ENCODE measurements at places on chromosomes 5 and 9. TPM values are rescaled to one million over a fixed set of nuclear protein-coding genes. Genes with fewer than 3 reads are reported as not detected.

Gene DDX4
- total RNA-seq: 0.09 TPM

Gene LHX3
- not detected for total RNA-seq

Gene COQ4
- 39.0 TPM for total RNA-seq

Gene NME5
- 6.7 TPM for total RNA-seq

Gene SPINK4
- not detected for total RNA-seq

Gene PHF24
- total RNA-seq: 1.8 TPM

Gene PCDHA1
- 0.19 TPM for total RNA-seq

Gene TRPM3
- total RNA-seq: 37.2 TPM

Gene C1QTNF3
- total RNA-seq: 6.4 TPM

Gene PTPRD
- 118 TPM for total RNA-seq

DNA sequence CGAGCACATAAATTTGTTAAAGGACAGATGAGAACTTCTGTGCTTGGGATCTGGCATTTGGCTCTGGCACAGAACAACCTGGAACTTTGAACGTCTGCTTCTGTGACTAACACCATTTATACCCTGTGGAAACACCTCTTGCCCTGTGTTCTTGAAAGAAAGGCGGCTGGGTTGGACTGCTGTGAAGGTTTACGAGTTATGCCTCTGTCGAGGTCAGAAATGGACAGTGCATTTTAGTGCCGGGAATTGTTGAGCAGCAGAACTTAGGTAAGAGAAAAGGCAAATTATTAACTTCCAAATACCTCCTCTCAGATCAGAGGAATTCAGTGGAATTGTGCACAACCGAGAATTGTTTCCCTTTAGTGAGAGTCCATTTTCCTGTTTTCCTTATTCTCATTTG is 14.1 kb upstream of the INIP start:
- no peak for DNase-seq
- no peaks in the 10 kb centered on the region for H3K4me1 ChIP-seq
- H3K27ac ChIP-seq: no peak overlapping the region
- no peak overlapping the region for H3K4me3 ChIP-seq
- H3K36me3 ChIP-seq: no peaks in the 10 kb centered on the region

GRCh38 chr9:94173632-94174031 is 85.5 kb upstream of the ZNF169 start:
- H3K27ac ChIP-seq: no peak overlapping the region
- no peak for DNase-seq
- peaks cover 4% of the 10 kb centered on the region for H3K36me3 ChIP-seq

DNA sequence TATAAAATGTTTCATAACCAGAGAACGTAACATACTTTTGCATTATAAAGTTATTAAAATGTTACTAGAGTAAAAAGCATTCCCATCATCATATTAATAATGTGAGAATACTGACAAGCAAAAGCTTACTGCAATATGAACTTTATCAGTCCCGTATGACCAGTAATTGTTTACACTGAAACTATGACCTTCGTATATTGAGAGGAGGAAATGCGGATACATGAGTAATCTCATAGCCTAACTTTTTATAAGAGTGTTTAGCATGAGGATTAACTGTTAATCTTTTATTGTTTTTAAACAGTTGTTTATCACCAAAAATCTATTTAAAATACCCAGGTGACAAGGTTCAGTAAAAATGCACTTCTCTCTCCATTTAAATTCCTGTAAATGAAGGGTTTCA is 272.4 kb downstream of the SLF1 start:
- no peak overlapping the region for H3K4me3 ChIP-seq
- DNase-seq: no peak
- H3K27ac ChIP-seq: no peak overlapping the region
- H3K27me3 ChIP-seq: no peaks in the 10 kb centered on the region
- no peaks in the 10 kb centered on the region for H3K36me3 ChIP-seq

DNA sequence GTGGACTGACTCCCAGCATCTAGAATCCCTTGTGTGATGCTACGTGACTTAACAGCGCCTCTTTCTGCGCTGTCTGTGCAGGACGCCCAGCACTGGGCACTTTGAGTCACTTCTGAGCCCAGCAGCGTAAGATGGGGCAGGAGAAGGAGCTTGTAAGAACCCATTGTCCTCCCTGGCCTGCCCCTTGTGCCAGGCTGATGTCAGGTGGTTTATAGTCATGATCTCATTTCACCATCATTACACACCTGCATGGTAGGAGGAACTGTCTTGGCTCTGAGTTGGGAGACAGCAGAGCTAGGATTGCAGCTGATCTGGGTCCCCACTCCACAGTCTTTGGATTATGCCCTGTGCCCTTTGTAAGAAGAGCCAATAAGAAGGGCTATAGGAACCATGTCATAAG is 12.2 kb downstream of the ERGIC1 start:
- H3K36me3 ChIP-seq: no peaks in the 10 kb centered on the region
- H3K4me3 ChIP-seq: no peak overlapping the region
- H3K27me3 ChIP-seq: no peaks in the 10 kb centered on the region
- no peak for DNase-seq

DNA sequence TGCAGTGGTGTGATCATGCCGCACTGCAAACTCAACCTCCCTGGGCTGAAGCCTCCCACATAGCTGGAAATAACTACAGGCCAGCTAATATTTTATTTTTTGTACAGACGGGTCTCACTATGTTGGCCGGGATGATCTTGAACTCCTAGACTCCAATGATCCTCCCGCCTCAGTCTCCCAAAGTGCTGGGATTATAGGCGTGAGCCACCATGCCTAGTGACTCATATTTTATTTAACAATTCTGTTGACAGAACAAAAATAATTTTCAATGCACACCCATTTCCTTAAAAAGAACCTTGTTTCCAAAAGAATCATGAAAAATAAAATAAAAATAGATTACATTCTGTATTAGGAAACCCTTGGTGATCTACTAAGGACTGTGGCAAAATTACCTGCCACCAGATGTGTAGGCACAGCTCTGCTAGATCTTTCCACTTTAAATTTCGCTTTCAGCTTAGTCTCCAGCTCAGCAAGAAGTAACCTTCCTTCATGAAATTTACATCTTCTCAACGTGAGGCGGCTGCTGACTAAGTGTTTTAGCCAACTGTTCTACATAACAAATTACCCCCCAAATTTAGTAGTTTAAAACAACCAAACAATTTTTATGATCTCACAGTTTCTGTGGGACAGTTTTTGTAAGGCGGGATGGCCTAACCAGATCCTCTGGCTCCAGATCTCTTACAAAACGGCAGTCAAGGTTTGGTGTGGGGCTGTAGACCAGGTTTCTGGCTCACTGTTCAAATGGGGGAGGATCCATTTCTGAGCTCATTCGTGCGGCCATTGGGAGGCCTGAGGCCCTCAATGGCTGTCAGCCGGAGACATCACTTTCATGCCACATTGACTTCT is 32.6 kb upstream of the GOLPH3 start:
- H3K27ac ChIP-seq: no peak overlapping the region
- H3K4me3 ChIP-seq: no peak overlapping the region
- no peaks in the 10 kb centered on the region for H3K36me3 ChIP-seq
- no peaks in the 10 kb centered on the region for H3K27me3 ChIP-seq

DNA sequence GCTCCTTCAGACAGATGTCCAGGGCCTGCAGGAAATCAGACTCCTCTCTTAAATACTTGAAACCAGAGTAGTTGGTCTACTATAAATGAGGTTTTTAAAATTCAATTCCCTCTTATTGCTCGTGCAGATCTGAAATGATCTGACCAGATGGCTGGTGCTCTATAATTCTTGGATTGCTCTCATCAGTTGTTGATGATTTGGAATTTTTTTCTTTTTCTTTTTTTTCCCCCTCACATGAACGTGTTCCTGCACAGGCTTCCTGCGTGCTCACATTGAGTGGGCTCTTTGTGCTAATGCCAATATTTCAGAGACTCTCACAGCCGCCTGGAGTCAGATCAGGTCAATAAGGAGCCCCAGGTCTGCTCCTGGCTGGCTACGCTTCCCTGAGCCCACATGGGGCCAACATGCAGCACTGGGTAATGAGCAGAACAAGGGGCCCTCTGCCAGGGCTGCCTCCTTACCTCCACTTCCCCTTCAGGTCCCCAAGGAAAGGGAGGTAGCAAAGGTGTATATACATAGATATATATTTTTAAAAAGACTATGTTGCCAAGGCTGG is 82.0 kb downstream of the SIL1 start:
- H3K4me1 ChIP-seq: no peaks in the 10 kb centered on the region
- no peak overlapping the region for H3K27ac ChIP-seq
- H3K4me3 ChIP-seq: no peak overlapping the region
- no peak for DNase-seq
- no peaks in the 10 kb centered on the region for H3K27me3 ChIP-seq

DNA sequence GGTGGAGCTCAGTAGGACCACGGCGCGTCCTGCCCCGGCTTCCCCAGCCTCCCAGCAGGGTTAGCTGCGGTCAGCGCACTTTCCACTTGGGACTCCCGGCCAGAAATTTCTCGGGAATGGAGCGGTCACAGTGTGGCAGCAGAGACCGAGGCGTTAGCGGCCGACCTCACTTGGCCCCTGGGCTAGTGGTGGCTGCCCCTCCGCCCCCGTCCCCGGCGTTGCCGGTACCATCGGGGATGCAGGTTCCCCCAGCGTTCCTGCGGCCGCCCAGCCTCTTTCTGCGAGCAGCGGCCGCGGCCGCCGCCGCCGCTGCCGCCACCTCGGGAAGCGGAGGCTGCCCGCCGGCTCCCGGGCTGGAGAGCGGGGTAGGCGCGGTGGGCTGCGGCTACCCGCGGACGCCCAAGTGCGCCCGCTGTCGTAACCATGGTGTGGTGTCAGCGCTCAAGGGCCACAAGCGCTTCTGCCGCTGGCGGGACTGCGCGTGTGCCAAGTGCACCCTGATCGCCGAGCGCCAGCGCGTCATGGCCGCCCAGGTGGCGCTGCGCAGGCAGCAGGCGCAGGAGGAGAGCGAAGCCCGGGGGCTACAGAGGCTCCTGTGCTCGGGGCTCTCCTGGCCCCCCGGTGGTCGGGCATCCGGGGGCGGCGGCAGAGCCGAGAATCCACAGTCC is 460 bp downstream of the DMRTA1 start:
- H3K27ac ChIP-seq: no peak overlapping the region
- H3K36me3 ChIP-seq: no peaks in the 10 kb centered on the region
- H3K4me1 ChIP-seq: peaks cover 29% of the 10 kb centered on the region
- H3K4me3 ChIP-seq: peak overlapping the region; percentile 67

DNA sequence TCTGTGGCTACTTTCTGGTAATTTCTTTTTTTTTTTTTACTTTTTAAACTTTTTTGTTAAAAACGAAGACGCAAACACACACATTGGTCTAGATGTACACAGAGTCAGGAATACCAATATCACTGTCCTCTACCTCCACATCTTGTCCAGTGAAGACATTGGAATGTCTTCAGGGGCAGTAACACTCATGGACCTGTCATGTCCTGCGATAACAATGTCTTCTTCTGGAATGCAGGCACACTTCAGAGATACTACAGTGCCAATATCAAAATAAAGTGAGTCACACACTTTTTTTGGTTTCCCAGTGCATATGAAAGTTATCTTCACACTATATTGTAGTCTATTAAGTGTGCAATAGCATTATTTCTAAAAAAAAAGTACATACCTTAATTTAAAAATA is 175.9 kb downstream of the ARRDC3 start:
- H3K27ac ChIP-seq: no peak overlapping the region
- no peak overlapping the region for H3K4me3 ChIP-seq
- DNase-seq: no peak
- H3K36me3 ChIP-seq: no peaks in the 10 kb centered on the region

DNA sequence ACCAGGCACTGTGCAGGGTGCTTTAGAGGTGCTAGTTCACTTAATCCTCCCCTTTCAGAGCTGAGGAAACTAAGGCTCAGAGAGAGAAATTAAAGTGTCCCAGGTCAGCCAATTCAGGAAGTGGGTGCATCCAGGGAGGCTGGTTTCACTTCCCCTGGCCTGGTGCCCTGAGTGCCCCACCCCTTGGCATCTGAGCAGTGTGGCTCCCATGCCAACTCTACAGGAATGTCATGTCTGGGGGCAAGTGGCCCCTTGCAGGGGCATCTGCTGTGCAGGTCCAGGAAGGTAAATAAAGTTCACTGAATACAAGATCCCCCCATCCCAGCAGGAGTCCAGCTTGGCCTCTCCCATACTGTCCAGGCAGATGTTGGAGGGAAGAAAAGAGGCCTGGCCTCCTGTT is 4.4 kb upstream of the N4BP3 start:
- peaks cover 8% of the 10 kb centered on the region for H3K4me1 ChIP-seq
- H3K4me3 ChIP-seq: no peak overlapping the region
- H3K27ac ChIP-seq: no peak overlapping the region
- H3K36me3 ChIP-seq: no peaks in the 10 kb centered on the region
- H3K27me3 ChIP-seq: peaks cover 12% of the 10 kb centered on the region
- DNase-seq: no peak

- peak; percentile 18 for DNase-seq
- H3K36me3 ChIP-seq: no peaks in the 10 kb centered on the region
- H3K27ac ChIP-seq: no peak overlapping the region
- no peaks in the 10 kb centered on the region for H3K27me3 ChIP-seq
- H3K4me3 ChIP-seq: peak overlapping the region; percentile 90
Observed at GRCh38 chr9:128503870-128504269, 649 bp upstream of the GLE1 start.

DNA sequence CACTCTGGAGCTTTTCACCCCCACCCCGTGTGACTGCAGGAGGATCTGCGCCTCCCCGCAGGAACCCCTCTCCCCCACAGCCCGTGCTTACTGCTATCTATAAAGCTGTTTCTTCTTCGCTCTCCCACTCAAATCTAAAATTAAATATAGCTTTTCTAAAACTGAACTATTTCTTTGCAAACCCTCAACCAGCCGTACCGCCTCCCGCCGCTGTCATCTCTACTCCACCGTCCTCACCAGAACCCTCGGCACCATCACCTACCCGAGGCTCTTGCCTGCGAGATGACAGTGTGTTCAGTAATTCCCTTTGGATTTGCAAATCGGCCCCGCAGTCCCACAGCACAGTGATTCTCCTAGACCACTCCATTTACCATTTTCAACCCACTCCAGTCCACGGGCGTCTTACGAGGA is 13.6 kb downstream of the LPCAT1 start:
- peaks cover 20% of the 10 kb centered on the region for H3K4me1 ChIP-seq
- DNase-seq: no peak
- no peaks in the 10 kb centered on the region for H3K27me3 ChIP-seq

DNA sequence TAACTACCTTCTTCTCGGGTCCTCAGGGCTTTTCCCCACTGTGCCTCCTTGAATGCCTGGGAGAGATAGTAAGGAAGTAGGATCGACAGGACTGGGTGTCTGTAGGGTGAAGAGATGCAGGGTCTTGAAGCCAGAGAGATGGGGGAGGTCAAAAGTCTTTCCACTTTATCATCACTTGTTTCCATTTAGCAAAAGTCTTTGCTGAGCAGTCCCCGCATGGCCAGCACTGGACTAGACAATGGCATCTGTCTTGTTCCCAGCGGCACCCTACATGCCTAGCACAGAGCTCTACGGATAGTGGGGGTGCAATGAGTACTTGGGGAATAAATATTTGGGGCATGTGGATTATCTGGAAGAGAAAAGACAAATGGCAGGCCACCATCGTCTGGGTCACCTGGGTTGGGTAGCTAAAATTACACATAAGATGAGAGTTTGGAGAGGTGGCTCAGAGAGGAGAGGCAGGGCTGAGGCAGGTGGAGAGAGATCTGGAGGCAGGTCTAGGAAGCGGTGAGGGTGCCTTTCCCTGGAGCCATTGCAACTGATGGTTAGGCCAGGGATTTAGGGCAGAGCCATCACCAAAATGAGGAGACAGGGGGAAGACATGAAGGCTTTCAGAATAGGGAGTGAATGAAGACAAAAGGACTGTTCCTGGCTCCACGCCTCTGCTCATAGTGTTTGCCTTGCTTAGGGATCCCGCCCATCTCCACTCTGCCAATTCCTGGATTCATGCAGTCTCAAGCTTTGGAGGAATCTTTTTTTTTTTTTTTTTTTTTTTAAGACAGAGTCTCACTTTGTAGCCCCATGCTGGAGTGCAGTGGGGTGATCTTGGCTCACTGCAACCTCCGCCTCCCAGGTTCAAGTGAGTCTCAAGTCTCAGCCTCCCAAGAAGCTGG is 250.8 kb upstream of the KLF4 start:
- H3K4me3 ChIP-seq: no peak overlapping the region
- H3K27ac ChIP-seq: no peak overlapping the region
- no peak for DNase-seq
- H3K36me3 ChIP-seq: no peaks in the 10 kb centered on the region
- H3K27me3 ChIP-seq: no peaks in the 10 kb centered on the region
- no peaks in the 10 kb centered on the region for H3K4me1 ChIP-seq
